Upper lobe of left lung (tissue), 6 donors: ENCODE measurements at places on chromosomes 11 and 22.

- no peak for DNase-seq
Observed at GRCh38 chr22:33083212-33083611, 25.0 kb upstream of the SYN3 start.

GRCh38 chr11:115617767-115618166, 113.6 kb upstream of the CADM1 start:
- no peak for DNase-seq

DNA sequence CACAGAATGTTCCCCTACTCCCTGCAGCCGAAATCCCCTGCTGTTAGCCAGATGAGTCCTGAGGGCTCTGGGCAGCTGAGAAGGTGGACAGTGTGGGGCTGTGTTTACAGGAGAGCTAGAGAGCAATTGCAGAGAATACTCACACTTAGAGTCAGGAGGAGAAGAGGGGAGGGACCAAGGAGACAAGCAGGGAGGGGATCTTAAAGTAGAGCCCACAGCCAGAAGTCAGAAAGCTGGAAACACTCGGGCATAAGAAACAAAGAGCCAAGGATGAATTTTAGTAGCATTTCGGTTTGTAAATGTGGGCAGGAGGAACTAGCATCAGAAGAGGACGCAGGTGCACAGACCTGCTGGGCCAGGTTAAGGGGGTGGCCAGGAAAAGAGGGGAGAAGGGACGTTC, 1435.9 kb downstream of the BRD1 start:
- DNase-seq: no peak

DNA sequence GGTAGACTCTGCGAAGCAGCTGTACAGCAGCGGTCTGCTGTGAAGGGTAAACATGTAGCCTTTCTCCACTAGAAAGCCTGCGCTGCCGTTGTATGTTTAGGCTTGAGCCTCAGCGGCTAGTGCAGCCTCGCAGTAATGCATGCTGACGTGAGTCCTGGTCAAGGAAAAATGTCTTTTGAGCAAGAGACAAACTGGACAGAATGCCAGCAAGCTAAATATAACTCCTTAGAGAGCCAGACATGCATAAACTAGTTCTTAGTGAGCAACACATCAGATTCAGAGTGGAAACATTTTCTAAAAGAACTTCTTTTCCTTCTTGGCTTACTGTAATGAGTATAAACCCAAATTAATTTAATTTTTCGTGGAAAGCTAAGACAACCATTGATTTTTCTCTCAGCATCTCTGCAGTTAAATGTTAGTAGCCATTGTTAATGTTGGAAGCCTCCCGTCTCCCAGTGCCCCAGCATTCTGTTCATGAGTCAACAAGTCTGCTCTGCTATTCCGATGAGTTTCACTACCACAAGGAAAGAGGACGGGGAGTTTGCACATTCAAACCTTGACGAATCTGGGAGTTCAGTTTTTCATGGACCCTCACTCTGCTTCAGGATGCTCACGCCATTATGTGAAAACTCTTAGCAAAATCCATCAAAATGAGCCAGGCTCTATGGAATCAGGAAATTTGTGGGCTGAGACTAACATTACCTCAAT, 51.4 kb downstream of the JAM3 start:
- DNase-seq: no peak

- no peak for DNase-seq
Observed at GRCh38 chr11:77660947-77661346, 23.4 kb upstream of the CLNS1A start.

DNA sequence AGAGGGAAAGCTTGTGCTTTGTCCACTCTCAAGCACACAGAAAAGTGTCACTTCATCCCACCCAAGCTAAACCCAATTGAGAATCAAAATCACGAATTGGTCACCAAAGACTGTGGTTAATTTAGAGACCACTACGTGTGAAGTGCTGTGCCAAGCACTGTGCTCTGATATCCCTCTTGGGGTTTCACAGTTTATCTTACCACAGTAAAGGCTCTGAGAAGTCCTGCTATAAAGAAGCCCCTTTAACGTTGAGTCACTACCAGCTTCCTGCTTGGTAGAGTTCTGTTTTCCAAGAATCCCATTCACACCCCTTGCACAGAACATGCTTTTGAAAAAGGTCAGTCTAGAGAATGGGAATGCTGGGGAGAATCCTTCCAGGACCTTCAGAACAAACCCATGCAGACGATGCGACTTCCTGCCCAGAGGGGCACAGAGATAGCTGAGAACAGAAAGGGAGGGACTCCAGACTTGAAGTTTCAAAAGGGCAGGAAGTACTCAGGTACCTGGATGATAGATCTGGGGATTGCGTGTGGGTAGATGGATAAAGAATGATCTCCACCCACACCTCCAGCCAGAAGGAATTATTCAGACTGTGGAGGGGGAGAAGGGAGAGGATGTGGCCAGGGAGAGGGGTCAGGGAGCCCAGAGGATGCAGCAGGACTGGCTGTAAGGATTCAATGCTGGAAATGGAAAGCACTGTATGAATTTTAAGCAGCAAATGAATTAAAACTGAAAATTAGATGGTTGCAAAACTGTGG, 18.1 kb upstream of the TSPAN18 start:
- no peak for DNase-seq

GRCh38 chr11:108340973-108341372, 118.1 kb downstream of the ATM start:
- no peak for DNase-seq

- no peak for DNase-seq
Observed at GRCh38 chr11:71525188-71525937, 1.7 kb upstream of the KRTAP5-7 start.

GRCh38 chr11:90532125-90532524, 309.3 kb upstream of the CHORDC1 start:
- no peak for DNase-seq

DNA sequence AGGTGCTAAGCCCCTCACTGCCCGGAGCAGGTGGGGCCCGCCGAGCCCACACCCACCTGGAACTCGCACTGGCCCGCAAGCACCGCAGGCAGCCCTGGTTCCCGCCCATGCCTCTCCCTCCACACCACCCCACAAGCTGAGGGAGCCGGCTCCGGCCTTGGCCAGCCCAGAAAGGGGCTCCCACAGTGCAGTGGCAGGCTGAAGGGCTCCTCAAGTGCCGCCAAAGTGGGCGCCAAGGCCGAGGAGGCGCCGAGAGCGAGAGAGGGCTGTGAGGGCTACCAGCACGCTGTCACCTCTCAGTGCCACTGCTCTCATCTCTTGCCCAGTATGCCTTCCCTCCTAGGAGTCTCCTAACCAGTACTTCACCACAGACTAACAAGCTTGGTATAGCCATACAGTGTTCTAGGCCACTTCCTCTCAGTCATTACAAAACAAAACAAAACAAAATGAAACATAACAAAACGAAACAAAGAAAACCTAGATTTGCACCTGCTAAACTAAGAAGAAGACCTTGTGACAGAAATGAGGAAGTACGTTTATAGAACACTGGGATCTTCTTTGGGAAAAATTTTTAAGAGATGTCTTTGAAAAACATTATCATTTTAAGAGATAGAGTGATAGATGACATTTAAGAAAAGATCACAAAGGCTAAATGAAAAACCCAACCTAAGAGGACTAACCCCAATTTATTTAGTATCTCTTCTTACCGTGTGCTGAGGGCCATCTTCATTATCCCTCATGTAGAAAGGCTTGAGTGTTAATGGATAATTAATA, 47.7 kb upstream of the GAB2 start:
- no peak for DNase-seq

DNA sequence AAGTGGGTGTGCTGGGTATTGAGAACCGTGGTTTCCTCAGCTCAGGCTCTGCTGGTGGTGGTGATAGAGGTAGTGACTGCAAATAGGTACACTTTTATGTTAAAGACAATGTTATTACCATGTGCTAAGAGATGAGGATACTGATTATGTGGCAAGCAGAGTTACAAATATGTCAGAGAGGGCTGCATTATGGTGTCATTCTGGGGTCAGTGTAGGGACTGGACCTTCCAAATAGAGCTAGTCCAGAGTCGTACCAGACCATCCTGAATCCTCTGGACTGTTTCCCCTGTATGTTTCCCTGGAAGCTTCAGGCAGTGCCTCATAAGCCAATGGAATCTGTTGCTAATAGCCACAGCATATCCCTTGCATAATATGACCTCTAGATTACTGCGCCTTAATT, at the start of gene DNAJB7:
TSS of gene DNAJB7 (minus strand) at position 101 of the 400 bp plus-strand sequence. CDS start 119 bp downstream, outside the sequence.
- DNase-seq: no peak

DNA sequence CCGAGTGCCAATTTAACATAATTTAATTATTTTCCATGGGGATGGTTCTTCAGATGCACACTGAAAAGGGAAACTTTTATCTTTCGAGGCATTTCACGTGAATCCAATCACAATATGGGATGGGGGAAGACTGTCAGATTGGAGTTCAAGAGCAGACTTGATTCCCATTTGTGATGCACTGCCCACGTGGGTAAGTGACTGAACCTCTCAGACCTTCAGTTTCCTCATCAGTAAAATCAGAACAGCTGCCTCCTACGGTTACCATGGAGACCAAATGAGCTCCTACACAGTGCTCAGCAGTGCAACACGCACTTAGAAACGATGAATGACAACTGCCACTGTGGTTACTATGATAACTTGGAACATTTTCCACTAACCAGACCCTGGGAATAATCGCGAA, 21.7 kb downstream of the KIAA0930 start:
- DNase-seq: no peak

GRCh38 chr11:19253817-19254216, 13.1 kb upstream of the E2F8 start:
- DNase-seq: no peak

GRCh38 chr22:24089951-24090350, 78.8 kb downstream of the CABIN1 start:
- DNase-seq: no peak

- DNase-seq: no peak
Observed at GRCh38 chr11:117887431-117888138, 11.1 kb upstream of the FXYD6 start.

- no peak for DNase-seq
Observed at GRCh38 chr11:109994907-109995306, 98.3 kb upstream of the ZC3H12C start.

- peak; percentile 84 for DNase-seq
Observed at GRCh38 chr11:45664376-45665205, 831 bp downstream of the CHST1 start.

- DNase-seq: no peak
Observed at GRCh38 chr11:81569999-81570398, 1163.7 kb downstream of the FAM181B start.

DNA sequence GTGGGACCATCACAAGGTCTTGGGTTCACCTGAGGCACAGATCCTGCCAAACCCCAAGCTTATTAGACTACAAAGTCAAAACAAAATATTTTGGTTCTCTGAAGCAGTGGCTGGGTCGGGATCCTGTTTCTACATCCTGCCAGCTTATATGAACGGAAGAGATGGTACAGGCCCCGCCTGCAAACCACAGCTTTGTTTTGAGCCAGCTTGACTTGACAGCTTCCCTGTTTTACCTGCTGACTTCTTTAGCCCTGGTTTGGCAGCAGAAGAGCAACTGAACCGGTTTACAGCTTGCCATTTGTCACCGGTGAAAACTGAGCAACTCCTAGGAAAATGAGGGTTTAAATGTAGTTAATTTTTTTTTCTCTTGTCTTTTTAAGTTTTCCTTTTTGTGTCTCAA, 11.4 kb downstream of the PACS1 start:
- DNase-seq: peak; percentile 88

DNA sequence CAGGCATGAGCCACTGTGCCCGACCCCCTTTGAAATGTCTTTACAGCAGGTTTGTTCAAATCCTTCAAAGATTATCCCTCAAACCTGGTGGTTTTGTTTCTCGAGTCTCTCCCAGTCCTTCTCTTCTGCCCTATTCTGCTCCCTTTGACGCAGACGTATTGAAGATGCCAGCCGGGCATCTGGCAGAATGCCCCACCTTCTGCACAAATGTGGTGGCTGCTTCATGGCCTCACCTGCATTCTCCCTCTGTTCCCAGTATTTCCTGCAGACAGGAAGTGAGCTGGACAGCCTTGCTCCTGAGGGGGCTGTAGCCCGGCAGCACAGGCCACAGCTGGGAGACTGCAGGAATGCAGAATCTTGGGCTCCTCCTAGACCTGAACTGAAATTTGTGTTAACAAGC, 4.8 kb upstream of the NAP1L4 start:
- no peak for DNase-seq

- no peak for DNase-seq
Observed at GRCh38 chr22:36379593-36380361, 8.0 kb downstream of the MYH9 start.

DNA sequence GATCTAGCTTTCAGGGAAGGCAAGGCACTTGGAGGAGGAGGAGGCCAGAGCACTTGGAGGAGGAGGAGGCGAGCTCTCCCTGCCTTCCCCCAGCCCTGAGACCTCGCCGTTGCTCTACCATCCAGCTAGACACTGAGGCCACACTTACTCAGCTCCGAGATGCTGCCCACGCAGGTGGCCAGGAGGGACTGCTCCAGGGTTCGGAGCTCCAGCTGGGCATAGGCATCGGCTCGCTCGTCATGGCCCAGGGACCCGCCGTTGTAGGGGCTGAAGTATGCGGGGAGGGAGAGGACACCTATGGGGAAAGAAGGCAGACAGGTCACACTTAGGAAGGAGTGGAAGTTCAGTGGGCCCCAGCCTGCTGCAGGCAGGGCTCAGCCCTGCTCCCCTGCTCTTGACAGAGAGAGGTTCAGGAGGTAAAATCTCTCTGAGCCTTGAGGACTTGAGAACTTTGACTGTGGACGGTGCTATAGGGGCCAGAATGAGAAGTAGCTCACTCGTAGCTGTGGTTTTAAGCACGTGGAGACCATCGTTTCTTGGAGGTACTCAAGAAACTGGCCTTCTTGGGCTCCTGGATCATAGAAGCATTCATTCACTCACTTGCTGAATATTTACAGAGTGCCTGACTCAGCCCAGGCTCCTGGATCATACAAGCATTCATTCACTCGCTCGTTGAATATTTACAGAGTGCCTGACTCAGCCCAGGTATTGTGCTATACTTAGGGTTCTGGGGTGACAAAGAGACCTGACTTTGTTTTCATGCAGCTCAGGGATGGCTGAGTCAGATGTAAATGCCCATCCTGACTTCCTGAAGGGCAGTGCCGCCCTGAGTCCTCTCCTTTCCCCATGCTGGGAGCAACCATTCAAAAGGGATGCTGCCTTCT, 99.2 kb downstream of the NAT10 start:
- DNase-seq: no peak

DNA sequence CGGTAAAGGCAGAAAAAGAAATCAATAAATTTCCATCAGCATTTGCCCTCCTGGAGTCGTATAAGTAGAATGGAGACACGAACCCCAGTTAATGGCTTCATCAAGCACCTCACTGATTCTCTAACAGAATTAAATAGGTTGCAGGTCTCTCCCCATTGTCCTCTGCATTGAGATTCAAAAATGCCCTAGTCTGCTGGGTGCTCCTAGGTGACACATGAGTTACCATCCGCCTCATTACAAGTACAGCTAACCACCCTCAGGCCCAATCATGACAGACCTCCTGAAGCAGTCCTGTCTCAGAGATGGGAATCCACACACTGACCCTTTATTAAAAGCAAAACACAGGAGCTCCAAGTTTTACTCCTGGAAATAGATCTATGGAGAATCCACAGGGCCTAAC, 31.4 kb downstream of the HSPA8 start:
- no peak for DNase-seq
